ENCODE measurements at places on chromosomes 4 and X.

DNA sequence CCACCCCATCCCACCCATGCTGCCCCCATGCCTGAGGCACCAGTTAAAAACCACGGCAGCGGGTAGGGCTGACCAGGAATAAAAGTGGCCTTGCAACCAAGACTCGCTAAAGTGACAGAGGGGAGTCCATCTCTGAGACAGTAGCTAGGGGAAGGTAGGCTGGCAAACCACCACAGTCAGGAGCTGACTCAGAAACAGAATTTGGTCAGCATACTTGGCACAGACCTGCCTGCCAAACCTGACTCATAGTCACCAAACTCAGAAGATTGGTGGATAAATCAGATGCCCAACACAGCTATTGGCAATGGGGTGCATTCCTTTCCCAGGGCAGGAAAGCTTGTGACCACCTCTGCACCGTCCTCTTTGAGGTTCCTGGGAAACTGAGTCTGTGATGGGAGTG is 193.8 kb downstream of the BCOR start:
- DNase-seq: no peak

- DNase-seq: no peak
Measured at GRCh38 chr4:73341454-73341853, 62.6 kb upstream of the ALB start.

DNA sequence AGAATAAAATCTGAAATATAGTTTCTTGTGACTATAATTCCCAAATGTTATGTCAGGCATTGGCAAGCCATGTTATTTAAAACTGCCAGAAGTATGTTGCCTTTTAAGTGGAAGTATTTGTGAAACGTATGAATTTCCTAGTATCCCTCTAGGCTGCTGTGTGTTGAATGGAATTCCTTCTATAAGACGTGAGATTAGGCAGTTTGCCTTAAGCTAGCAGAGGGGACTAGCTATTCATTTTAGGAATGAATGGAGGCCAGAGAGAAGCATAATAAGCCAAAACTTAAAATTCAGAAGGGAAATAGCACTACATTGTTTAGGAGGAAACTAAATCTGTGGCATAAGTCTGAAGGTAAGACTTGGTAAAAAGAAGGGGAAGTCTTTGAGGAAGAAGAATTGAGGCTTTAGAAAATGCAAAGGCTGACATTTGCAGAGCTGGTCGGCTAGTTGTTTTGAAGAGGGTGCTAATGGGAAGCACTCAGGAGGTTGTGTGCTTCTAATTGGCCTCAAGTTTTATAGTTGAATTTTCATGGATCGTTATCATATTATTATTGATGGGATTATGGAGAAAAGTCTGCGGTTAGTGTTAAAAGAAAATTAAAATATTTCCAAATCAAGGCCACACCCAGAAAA is 57.1 kb downstream of the TMEM131L start:
- no peak for DNase-seq

- DNase-seq: no peak
Measured at GRCh38 chr4:153079857-153080391, 124.3 kb upstream of the TRIM2 start.

GRCh38 chrX:123713841-123714240 is 19.0 kb downstream of the THOC2 start:
- no peak for DNase-seq

DNA sequence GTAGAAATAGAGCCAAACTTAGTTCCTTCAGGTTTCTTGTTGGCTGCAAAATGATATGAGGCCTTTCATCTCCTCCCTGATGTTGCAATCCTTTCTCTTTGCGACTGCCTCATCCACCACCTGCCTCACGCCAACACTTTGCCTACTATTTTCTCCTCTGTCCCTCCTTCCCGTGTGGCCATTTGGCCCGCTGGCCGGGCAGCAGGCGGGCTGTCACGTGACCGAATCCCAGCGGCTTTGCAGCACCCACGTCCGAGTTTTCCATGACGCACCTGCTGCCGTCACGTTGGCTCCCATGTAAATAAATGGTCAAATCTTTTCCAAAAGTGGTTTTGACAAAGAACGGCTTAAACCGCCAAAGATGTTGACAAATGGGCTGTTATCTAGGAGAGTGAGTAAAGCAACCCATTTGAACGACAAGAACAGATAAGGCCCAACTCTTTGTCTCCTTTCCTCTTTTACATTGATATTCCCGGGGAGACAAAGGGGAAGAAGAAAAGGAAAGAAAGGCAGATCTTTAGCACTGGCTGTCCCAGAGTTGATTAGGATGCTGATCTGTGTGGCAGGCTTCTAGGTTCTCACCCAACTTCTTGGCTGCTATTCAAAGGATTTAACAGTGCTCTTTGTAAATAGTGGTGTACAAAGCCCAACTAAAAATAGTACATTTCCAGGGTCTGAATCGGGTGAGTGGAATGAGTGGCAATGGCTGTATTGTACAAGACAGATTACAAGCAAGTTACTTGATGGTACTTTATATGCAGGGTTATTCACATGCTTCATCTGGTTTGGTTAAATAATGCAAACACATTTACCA is 174.2 kb upstream of the JADE1 start:
- DNase-seq: peak; percentile 58

GRCh38 chr4:17492058-17492741 is 19.7 kb downstream of the QDPR start:
- DNase-seq: no peak

DNA sequence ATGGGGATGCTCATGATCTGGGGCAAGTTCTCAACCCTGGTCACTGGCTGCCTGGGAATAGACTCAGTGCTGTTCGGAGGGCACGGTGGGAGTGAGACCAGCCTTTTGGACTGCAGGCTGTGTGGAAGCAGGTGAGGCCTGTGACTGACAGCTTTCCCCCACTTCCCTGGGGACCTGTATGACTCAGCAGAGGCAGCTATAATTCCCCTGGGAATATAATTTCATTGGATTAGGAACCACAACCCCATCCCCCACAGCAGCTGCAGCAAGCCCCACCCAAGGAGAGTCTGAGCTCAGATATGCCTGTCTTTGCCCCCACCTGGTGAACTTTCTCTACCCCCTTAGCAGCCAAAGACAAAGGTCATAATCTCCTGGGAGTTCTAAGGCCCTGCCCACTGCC is 408.6 kb downstream of the PPP3CA start:
- DNase-seq: no peak

DNA sequence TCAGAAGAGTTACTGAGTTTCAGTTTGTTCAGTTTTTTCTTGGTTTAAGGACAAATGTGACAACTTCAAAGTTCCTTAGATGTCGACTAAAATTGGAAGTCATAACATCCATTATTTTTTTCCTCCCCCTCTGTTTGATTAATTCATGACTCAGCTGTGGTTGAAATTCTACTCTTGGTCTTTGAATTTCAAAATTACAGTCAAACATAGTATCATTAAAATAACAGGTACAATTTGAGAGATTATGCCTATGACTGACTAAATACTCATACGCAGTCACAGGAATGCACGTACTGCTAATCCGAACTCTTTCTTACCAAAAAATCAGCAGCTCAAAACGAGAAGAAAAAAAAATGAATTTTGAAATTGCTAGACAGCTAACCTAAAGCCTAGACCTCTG is 1434.8 kb downstream of the RAPGEF2 start:
- no peak for DNase-seq

DNA sequence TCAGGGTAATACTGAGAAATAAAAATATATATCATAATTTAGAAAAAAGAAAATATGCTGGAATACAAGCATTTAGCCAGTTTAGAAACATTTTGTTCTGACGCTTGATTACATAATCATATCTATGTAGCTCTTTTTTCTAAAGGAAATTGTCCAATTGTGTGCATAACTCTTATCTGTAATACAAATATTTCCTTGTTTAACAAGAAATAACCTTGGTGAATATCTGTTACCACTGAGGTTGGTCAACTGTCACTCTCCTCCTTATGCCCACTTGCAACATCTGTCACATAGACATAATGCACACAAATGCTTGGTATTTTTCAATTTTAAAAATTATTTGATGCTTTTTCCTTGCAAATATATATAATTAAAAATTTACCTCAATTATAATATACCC is 609.7 kb downstream of the TLL1 start:
- no peak for DNase-seq

DNA sequence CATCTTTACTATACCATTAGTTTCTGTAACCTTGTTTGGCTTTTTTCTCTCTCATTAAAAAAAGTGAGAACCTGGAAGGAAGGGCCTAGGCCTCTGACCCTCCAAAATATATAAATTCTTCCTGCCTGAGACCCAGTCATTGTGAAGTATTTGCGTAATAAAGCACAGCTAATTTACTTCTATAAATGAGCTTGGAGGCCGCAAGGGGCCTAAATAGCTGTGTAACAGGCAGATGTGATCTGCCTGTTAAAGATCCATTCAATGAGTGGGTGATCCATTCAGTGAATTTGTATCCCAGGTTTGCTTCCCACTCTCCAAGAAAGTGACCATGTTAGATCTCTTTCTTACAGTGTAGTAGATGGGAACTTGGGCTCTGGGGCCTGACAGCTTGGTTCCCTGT is 595 bp upstream of the PYURF start:
- no peak for DNase-seq

GRCh38 chrX:80755174-80755573 is 54.5 kb downstream of the BRWD3 start:
- no peak for DNase-seq

- no peak for DNase-seq
Measured at GRCh38 chrX:39648548-39649254, 449.1 kb downstream of the BCOR start.

DNA sequence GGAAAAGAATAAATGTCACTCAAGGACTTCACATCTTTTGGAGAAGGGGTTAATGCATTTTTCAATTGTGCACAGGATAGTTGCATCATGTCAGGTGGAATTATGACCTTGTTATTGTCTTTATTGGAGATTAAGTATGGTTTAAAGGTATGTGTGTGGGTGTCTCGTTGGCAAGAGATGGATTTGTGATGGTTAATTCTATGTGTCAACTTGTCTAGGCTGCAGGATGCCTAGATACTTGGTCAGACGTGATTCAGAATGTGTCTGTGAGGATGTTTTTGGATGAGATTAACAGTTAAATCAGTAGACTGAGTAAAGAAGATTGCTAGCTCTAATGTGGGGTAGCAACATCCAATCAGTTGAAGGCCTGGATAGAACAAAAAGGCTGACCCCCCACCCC is 42.2 kb upstream of the HSD17B10 start:
- DNase-seq: no peak

DNA sequence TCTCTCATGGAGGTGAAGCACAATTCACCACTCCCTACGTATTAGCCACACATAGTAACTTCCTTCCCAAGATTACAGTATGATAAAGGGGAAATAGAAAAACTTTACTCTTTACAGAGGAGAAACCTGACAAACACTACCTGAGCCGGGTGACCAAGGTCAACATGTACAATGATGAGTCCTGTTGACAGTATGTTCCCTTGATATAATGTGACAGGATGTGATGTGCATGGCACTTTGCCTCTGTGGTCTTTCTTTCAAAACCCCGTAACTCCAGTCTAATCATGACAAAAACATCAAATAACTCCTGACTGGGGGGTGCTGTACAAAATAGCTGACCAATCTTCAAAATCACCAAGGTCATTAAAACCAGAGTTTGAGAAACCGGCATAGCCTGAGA is 60.6 kb downstream of the CD99L2 start:
- no peak for DNase-seq

DNA sequence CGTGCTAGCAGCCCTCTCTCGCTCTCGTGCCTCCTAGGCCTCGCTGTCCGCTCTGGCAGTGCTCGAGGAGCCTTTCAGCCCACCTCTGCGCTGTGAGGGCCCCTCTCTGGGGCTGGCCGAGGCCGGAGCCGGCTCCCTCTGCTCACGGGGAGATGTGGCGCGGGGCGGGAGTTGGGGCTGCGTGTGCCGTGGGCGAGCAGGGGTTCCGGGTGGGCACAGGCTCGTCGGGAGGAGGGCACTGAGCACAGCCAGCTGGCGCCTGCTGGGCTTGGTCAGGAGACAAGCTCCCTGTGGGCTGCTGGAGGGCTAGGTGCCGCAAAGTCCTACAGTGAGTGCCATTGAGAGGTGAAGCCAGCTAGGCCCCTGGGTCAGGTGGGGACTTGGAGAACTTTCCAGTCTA is 994.5 kb downstream of the C4orf33 start:
- DNase-seq: no peak

DNA sequence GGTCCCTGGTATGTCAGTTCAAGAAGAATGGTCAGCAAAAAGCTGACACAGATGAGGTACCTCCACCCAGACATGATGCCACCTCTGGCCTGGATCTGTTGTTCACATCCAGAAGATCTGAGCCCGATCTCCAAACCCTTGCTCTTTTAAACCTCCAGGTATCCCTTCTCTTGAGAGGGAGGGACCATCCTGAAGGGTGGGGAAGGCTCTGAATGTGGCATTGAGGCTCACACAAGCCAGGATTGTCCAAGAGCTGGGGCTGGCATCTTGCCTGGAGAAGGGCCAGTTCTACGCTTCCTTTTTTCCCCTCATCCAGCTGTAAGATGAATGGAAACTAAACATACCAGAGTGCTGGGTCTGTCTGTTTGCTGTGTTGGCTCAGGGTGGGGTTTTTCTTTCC is at the start of gene ITIH6:
Gene ITIH6, minus strand, starts transcription at position 119 of the 400 bp plus-strand sequence. Its CDS starts 45 bp downstream, at position 74.
- no peak for DNase-seq

DNA sequence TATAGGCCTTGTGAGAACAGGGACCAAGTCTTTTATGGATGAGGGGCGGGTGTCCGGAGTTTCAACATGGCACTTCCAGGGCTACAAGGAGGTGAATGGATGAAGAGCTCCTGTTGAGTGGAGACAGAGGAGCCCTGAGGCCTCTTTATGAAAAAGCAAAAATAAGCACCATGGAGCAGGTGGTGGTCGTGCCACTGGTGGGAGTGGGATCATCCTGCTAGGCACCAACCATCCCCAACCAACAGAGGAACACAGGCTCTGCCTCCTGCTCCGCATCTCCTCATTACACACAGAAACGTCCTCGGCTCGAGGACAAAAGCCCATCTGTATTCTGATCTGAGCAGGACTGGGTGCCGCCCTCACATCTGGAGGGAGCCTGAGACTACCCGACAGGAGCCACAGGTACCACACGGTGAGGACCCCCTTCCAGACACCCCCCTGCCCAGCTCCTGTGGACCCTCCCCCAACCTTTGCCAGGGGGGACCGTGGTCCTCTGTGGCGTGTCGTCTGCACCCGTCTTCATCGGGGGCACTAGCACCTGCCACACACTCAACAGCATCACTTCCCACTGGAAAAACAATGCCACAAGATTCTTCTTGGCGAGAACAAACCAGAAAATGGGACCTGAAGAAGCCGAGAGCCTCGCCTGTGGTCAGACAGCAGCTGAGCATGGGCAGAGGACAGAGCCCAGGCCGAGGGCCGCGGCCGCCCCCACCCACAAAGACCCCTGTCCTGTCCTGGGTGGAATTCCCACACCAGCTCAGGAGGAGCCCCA is 3.9 kb upstream of the PDE6B start:
- DNase-seq: no peak

DNA sequence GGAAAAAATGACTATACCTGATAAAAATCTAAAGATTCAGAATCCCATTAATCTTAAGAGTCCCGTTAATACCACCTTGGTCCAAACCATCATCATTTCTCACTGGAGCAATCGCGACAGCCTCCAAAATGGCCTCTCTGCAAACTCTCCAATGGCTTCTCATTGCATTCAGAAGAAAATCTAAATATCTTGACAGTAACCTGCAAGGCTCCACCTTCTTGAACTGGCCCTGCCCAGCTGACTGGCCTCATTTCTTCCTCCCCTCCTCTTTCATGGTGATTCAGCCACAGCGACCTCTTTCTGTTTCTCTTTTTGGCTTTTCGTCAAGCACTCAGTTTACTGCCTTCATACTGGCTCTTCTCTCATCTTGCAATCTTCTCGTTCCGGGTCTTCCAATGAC is 56.2 kb upstream of the GPRIN3 start:
- DNase-seq: no peak

GRCh38 chr4:814312-814850 is 11.5 kb downstream of the CPLX1 start:
- no peak for DNase-seq
